ENCODE measurements at places on chromosomes 7 and 10. TPM values are rescaled to one million over a fixed set of nuclear protein-coding genes. Genes with fewer than 3 reads are reported as not detected.

Gene NUTM2E
- not detected for total RNA-seq

Gene CALN1
- total RNA-seq, result 0.17 TPM

Gene BEND7
- total RNA-seq, result 14.2 TPM

Gene PRSS2
- not detected for total RNA-seq

Gene TEX47
- total RNA-seq, result not detected

Gene MARVELD1
- total RNA-seq, result 24.4 TPM

Gene CABCOCO1
- total RNA-seq, result not detected

Gene NPY
- not detected for total RNA-seq

Gene EVX1
- total RNA-seq, result not detected

Gene GJC3
- total RNA-seq, result 0.42 TPM

Gene OR2A5
- not detected for total RNA-seq

Gene ADRB1
- total RNA-seq, result 19.0 TPM

Gene ZP3
- total RNA-seq, result 1.0 TPM

Gene PROSER2
- total RNA-seq, result 11.2 TPM

Gene ZNF804B
- total RNA-seq, result not detected

Gene PNLIP
- total RNA-seq, result not detected

Gene SAMD9L
- 27.7 TPM for total RNA-seq

Gene LRMDA
- total RNA-seq, result 7.6 TPM

Gene LARP4B
- 33.4 TPM for total RNA-seq

Gene H2BK1
- not detected for total RNA-seq

Gene ASAH2
- under 0.01 TPM for total RNA-seq

Gene GPRIN2
- total RNA-seq, result 0.09 TPM

Gene MDFIC
- 69.1 TPM for total RNA-seq

Gene POT1
- 26.4 TPM for total RNA-seq

Gene MACC1
- total RNA-seq, result under 0.01 TPM

Gene COMTD1
- total RNA-seq, result 15.9 TPM

Gene LRRC61
- 18.0 TPM for total RNA-seq

Gene GFRA1
- total RNA-seq, result 51.3 TPM

Gene TBC1D12
- 20.5 TPM for total RNA-seq

Gene HDAC9
- total RNA-seq, result 2.7 TPM

Gene ACADSB
- 7.5 TPM for total RNA-seq

Gene CHAT
- total RNA-seq, result not detected

Gene TMEM140
- 76.1 TPM for total RNA-seq

Gene LLCFC1
- not detected for total RNA-seq

Gene GIMAP5
- total RNA-seq, result 350 TPM

Gene ACSM6
- total RNA-seq, result not detected

Gene TMEM176B
- total RNA-seq, result not detected

Gene SPDYE2
- total RNA-seq, result not detected

Gene DLX6
- total RNA-seq, result not detected

Gene EGR2
- 0.37 TPM for total RNA-seq

Gene SLC18A3
- total RNA-seq, result not detected

Gene ANKRD2
- 1.1 TPM for total RNA-seq

Gene C10orf62
- total RNA-seq, result 0.34 TPM

Gene LRRC4
- 1.0 TPM for total RNA-seq

Gene CALML3
- total RNA-seq, result not detected

Gene CCDC3
- 1.4 TPM for total RNA-seq

Gene CNNM1
- total RNA-seq, result not detected

Gene INTS1
- 44.6 TPM for total RNA-seq

Gene FBXL13
- total RNA-seq, result 0.85 TPM

Gene TNPO3
- total RNA-seq, result 83.1 TPM

Gene NSUN5
- 3.7 TPM for total RNA-seq

Gene SPDYE9
- total RNA-seq, result not detected

Gene EBLN1
- not detected for total RNA-seq

Gene HHEX
- total RNA-seq, result 66.9 TPM

Gene ST7
- total RNA-seq, result 17.7 TPM

Gene EN2
- not detected for total RNA-seq
